ENCODE measurements at places on chromosomes 2 and 18.

GRCh38 chr2:75656563-75656962 is 10.0 kb downstream of the MRPL19 start:
- no peak for DNase-seq

DNA sequence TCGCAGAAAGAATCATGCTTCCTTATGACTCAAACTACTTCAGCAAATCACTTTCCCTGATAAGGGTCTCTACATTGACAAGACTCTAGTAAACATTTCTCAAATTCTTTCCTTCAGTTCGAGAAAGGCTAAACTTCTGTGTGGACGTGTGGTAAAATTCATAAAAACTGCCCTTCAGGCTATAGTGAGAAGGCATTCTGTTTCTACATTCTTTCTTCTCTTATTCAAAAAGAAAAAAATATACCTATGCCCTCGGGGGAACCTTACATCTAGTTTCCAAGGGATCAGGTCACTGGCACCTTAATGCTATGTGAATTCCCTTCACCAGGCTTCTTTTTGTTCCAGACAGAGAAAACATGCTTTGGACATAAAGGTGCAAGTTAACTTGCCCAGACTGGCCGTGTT is 4.9 kb downstream of the VIT start:
- DNase-seq = no peak

- no peak for DNase-seq
Measured at GRCh38 chr2:65353046-65353445, 79.4 kb downstream of the SPRED2 start.

DNA sequence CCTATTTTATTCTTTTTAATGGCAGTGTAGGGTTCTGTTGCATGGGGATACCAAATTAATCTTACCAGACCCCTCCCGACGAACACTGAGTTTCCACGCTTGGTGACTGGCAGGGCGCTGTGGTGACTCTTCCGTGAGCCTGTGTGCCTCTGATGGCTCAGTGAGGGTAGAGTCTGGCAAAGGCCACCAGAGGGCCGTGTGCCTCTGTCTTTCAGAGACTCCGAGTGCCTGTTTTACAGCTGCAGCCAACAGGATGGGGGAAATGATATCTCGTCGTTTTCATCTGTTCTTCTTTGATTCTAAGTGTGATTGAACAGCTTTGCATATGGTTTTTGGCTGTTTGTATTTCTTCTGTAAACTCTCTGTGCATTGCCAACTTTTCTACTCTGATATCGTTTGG is 99.8 kb downstream of the ZNF236 start:
- peak; percentile 22 for DNase-seq

DNA sequence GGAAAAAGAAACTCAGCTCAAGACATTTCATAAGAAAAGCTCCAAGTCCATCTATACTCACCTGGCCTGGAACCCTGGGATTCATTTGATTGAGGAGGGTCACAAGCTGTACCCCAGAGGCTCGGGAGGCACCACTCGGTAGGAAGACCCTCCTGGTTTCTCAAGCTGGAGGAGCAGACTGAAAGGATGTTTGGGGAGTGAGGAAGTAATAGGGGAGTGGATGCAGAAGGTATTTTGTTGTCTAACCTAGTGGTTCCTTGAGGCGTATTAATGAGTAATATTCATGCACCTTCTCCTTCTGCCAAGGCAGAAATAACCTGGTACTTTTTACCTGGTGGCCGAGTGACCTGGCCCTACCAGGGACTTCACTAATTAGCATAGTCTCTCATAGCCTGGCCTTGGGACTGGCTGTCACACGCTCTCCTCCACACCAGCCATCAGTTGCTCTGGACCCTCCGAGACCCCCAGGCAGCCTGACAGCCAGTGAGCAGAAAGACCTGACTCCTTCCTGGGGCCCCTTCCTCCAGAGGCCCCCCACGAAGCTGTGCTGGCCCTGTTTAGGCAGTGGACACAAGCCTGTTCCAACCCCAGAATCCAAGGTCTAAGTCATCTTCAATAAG is 161.4 kb downstream of the BCL2 start:
- peak; percentile 14 for DNase-seq

DNA sequence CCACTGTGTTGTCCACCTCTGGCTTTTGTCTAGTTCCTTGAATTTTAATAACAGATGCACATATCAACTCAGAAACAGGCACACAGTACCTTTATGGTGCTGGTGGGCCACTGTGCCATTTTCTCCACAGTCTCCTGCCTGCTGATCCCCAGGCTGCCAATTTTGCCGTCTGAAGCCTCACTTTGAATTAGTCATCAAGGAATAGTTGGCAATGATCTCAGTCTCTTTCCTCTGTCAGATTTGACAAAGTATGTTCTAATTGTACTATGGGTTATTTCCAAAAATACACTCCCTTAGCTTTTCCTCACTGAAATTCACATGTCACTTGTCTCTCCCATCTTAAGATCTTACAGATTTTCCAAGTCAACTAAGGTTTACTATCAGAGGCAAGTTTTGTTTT is 140.7 kb downstream of the ZNF516 start:
- DNase-seq = no peak

GRCh38 chr2:227906991-227907390 is 35.6 kb downstream of the DAW1 start:
- no peak for DNase-seq

DNA sequence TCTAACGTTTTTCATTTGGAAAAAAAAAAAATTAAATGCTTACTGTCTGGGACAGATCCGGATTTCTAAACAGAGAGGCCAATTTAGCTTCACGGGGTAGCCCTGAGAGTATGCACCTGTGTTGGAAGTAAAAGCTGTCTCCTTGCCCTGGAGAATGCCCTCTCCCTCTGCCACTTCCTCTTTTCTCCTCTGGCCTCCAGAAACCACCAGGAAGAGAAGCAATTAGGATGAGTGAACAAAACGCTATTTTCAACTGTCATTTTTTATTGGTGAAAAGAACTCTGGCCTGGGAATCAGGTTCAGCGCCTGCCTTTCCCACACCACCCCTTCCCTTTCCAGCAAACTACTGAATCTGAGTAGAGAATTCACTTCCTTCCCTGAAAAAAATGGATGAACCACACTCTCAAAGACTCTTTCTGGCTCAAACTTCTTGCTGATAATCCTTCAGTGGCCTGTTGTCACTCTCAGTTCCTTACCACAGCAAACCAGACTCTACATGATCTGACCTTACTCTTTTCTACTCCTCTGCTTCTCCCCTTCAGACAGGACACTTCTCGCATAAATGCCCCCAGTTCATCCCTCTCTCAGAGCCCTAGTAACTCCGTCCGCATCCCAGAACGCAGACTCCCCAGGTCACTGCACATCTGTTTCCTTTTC is 29.8 kb downstream of the KLF7 start:
- DNase-seq = no peak

GRCh38 chr2:124778076-124778475 is 753.0 kb downstream of the CNTNAP5 start:
- DNase-seq = no peak

GRCh38 chr2:238157506-238158017 is 1.2 kb upstream of the ERFE start:
- no peak for DNase-seq

- no peak for DNase-seq
Measured at GRCh38 chr2:204359076-204359475, 186.2 kb upstream of the PARD3B start.

GRCh38 chr18:44828080-44828479 is 147.4 kb downstream of the SETBP1 start:
- no peak for DNase-seq

DNA sequence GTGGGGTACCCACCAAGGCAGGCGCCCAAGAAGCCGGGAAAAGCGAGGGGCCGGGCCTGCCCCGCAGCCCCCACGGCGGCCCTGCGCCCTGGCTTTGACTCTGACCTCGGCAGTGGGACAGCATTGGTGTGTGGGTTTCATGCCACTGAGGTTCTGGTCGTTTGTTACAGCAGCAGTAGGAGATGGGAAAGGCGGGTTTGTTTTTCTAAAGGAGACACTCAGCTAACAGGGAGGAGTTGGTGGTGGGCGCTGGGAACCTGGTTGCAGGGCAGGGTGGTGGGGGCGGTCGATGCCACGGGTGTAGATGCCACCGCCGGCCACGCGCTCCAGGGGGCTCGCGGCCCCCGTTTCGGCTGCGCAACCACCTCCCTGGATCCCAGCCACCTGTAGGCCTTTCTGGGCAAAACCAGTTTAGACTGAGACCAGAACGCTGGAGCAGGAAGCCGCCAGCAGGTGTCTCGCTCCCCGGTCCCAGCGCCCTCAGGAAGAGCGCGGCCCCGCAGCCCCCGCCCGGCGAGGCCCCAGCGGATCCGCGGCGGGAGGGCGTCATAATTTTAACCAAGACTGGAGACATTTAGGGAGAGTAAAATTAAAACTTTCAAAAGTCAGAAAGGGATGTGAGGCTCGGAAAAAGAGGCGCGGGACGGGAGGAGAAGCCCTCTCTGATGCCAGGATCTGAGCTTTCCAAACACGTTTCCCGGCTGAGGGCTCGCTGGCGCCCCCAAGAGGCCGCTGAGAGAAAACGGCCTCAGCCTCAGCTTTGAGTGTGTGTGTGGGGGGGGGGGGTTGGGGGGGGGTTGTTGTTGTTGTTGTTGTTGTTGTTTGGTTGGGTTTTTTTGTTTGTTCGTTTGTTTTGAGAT is 17.4 kb downstream of the CIDEA start:
- peak; percentile 52 for DNase-seq

DNA sequence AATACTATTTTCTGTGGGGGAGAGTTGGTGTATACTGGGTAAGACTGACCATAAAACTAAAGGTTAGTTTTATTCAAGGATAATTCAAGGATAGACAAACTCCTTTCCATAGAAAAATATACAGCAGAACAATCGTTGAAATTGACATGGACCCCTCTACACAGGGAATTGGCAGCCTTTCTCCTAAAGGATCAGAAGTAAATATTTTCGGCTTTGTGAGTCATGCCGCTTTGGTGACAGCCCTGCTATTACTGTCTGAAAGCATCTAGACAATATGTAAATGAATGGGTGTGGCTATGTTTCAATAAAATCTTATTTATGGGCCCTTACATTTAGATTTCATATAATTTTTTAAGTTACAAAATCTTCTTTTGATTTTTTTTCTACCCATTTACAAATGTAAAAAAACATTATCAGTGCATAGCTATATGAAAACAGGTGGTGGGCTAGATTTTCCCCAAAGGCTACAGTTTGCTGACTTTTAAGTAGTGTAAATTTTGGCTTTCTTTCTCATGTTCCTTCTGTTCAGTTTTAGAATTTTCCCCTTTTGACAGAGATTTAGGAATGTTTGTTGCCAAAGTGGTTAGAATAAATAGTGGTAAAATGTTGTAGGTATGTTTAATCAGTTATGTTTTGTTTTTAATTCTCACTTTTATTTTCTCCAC is 270.6 kb downstream of the DCC start:
- DNase-seq = no peak

GRCh38 chr2:208006833-208007232 is 18.5 kb downstream of the PLEKHM3 start:
- no peak for DNase-seq

GRCh38 chr18:6009756-6010155 is 114.4 kb upstream of the TMEM200C start:
- no peak for DNase-seq

DNA sequence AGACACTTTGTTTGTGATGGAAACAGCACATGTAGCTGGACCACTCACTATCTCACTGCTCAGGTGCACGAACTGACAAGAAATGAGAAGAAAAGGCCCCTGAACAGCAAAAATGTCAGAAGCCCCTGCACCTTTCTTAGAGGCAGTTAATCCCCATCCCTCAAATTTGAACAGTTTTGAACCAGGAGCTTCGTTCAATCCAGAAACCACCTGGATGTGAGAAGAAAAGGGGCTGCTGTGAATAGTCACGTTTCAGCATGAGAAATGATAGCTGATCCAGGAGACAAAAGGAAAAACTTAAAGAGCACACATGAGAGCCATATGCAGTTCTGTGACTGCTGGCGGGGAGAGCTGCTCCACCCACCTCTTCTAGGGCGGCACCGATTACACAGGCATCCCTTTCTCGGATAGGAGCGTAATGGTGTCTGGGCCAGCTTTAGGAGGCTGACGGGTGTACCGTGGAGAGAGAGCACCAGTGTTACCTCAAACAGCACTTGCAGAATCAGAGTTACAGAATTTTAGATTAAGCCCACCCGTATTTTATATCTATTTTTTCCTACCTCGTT is 117.0 kb upstream of the EML6 start:
- peak; percentile 24 for DNase-seq

DNA sequence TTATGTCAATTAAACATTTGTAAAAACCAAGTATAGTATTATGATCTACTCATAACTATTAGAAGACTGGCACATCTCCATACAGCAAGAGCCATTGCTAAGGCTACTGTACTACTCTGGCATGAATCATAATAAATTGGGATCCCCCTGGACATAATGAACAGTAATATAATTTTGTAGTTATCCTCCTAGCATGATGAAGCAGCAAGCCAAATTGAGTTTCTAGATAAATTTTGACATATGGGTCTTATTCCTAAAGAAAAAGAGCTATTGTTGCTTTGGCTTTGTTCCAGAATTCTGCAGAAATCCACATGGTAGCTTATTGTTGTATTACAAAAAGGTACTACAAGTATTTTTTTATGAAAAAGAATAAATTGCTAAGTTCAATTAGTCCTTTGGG is 204.3 kb downstream of the CAMKMT start:
- no peak for DNase-seq

GRCh38 chr18:63007231-63007630 is 291.9 kb downstream of the PHLPP1 start:
- DNase-seq = no peak

GRCh38 chr2:73947412-73948018 is 20.8 kb downstream of the DGUOK start:
- no peak for DNase-seq

GRCh38 chr2:21280793-21281192 is 157.0 kb downstream of the TDRD15 start:
- no peak for DNase-seq

- no peak for DNase-seq
Measured at GRCh38 chr2:108304975-108305374, 16.3 kb downstream of the SULT1C2 start.

DNA sequence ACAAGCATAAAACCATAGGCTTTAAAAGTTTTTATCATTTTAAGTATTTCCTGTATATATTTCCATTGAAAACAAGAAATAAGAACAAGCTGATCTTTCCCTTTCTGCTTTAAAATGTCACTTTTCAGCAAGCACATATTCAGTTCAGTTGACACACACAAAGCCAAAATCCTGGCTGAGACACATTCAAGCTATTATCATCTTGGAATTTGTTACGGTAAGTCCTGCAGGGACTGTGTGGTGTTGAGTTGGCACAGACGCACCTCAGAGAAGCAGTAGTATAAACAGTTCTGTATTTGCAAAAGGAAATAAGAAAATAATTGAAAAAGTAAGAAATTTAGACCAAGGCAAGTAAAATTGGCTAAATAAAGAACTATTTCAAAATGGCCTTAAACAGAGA is 10.4 kb upstream of the DAW1 start:
- DNase-seq = no peak

DNA sequence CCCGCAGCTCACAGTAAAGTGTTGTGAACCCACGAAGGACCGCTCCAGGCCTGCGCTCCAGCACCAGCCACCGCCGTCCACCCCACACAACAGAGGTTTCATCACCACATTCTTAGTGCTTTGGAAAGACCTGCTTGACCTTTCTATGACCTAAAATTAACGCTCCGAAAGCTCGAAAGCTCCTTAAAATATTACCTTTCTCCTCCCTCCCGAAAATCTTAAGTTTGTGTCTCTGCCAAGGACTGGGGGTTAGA is 149.2 kb downstream of the TWIST2 start:
- DNase-seq = no peak

GRCh38 chr2:105798595-105798994 is 53.9 kb downstream of the NCK2 start:
- DNase-seq = peak; percentile 50

GRCh38 chr2:217366266-217366895 is 506.5 kb upstream of the TNP1 start:
- no peak for DNase-seq

GRCh38 chr2:14301331-14301730 is 331.2 kb upstream of the LRATD1 start:
- DNase-seq = no peak

Data from activated naive CD4-positive, alpha-beta T cell treated with Interleukin-2 at 50 U/mL for 16 hours (primary cell).